Caco-2 (cell line): ENCODE measurements at places on chromosomes 4 and X.
A peak's percentile ranks its signal among the peaks of the same experiment; 100 is the strongest.

GRCh38 chrX:113804291-113804690 is 779.6 kb upstream of the HTR2C start:
- H3K27me3 ChIP-seq = no peaks in the 10 kb centered on the region
- H3K27ac ChIP-seq = peak overlapping the region; percentile 77
- H3K36me3 ChIP-seq = no peaks in the 10 kb centered on the region

DNA sequence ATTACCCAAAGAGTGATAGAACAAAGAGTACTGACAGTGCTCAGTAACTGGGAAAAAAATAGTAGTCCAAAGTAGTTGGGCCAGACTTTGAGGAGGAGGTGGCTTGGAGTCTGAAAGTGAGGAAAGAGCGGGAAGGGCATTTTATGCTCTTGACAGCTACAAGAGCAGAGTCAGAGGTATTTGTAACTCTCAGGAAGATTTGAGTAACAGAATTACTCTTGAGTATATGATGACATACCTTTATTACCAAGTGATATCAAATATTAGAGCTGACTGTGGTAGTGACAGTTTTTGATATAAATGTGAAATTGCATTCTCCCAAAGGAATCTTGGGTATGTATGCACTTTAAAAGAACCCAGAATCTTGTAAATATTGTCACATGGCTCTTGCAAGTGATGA is 2.2 kb downstream of the SLAIN2 start:
- no peak for DNase-seq
- no peak overlapping the region for H3K27ac ChIP-seq
- no peaks in the 10 kb centered on the region for H3K36me3 ChIP-seq
- H3K4me3 ChIP-seq = no peak overlapping the region
- H3K4me1 ChIP-seq = peaks cover 26% of the 10 kb centered on the region

GRCh38 chr4:123390846-123391456 is 5.6 kb upstream of the SPRY1 start:
- H3K27ac ChIP-seq = no peak overlapping the region
- H3K27me3 ChIP-seq = no peaks in the 10 kb centered on the region

DNA sequence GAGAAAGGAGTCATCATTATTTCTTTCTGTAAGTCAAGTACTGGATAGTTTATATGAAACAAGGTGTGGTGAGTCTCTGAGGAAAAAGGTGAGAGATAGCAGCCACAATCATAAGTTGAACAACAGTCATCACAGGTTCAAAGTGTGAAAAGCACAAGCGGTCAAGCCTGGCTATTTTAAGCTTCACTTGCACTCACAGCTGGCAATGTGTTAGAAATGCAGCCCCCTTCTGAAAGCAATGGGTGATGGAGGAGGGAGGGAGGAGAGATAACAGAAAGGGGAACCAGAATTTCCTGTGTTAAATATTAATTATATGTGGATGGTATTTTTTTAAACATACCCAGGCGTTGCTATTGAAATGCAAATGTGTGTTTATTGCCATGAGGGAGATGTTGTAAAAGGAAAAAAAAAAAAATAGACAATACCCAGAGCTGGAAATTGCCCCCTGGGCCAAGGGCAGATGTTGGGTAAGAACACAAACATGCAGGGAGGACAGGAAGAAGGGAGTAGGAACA is 26.9 kb upstream of the BMP3 start:
- no peaks in the 10 kb centered on the region for H3K36me3 ChIP-seq
- H3K4me3 ChIP-seq = no peak overlapping the region
- no peaks in the 10 kb centered on the region for H3K4me1 ChIP-seq
- DNase-seq = no peak

DNA sequence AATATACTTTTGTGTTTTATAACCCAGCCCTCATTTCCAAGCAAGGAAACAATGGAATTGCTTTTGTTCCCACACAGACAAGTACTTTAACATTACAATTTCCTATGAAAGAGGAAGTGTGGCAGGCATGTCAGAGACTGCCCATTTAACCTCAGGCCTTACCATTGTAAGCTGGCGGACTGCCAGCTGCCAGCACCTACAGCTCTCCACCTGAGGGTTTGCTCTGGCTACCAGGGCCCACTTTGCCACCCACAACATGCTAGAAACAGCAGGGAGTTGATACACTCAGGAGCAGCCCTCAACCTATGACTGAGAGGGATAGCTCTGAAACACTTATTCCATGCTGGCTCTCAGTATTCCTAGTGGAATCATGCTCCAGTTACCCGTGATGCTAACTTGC is 152.3 kb upstream of the PRDX4 start:
- no peak overlapping the region for H3K27ac ChIP-seq
- H3K36me3 ChIP-seq = no peaks in the 10 kb centered on the region
- H3K4me1 ChIP-seq = no peaks in the 10 kb centered on the region
- DNase-seq = no peak

- no peaks in the 10 kb centered on the region for H3K4me1 ChIP-seq
- no peak overlapping the region for H3K27ac ChIP-seq
- H3K27me3 ChIP-seq = no peaks in the 10 kb centered on the region
- no peaks in the 10 kb centered on the region for H3K36me3 ChIP-seq
Measured at GRCh38 chr4:3684546-3684945, 81.6 kb upstream of the ADRA2C start.

GRCh38 chr4:180650273-180650672 is 1592.9 kb upstream of the TENM3 start:
- no peaks in the 10 kb centered on the region for H3K36me3 ChIP-seq
- no peaks in the 10 kb centered on the region for H3K27me3 ChIP-seq
- no peak overlapping the region for H3K4me3 ChIP-seq
- no peak for DNase-seq
- H3K4me1 ChIP-seq = no peaks in the 10 kb centered on the region

DNA sequence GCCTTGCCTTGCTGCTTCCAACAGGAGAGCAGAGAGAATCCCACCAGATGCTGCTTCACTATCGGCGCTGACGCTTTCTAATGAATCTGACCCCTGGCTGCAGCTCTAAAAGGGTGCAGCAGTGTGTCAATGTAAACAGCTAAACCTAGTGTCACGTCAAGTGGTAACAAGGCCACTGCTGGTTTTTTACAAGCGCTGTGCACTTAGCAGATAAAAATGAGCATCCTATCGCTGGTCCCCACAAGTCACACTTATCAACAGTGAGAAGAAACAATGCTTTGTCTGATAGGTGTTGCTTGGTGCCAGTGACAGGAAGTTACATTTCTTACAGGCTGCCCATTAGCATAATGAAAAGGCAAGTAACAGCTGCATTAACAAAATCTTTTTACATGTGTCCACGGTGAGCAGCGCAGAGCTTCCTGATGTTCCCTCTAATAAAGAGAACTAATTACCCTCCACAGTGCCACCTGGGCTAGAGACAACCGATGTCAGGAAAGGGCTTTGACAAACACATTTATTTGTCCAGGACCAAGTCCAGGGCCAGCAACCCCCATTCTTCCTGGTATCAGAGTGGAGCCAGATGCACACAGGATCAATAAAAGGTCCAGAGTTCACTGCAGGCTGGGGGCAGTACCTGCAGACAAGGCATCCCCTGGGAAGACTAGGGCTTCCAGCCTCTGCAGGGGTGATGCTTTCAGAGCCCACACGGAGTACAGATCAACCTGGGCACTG is 176.0 kb downstream of the MGST2 start:
- no peak overlapping the region for H3K4me3 ChIP-seq
- H3K36me3 ChIP-seq = no peaks in the 10 kb centered on the region
- no peak overlapping the region for H3K27ac ChIP-seq

GRCh38 chr4:176780995-176781738 is 11.6 kb downstream of the VEGFC start:
- no peaks in the 10 kb centered on the region for H3K36me3 ChIP-seq
- no peaks in the 10 kb centered on the region for H3K27me3 ChIP-seq
- H3K4me1 ChIP-seq = no peaks in the 10 kb centered on the region
- H3K27ac ChIP-seq = no peak overlapping the region
- H3K4me3 ChIP-seq = no peak overlapping the region

- H3K27me3 ChIP-seq = no peaks in the 10 kb centered on the region
- no peak for DNase-seq
- H3K36me3 ChIP-seq = no peaks in the 10 kb centered on the region
- H3K4me3 ChIP-seq = no peak overlapping the region
- H3K4me1 ChIP-seq = no peaks in the 10 kb centered on the region
Measured at GRCh38 chrX:150240643-150240970, 122.5 kb upstream of the MAMLD1 start.
